GM18507 (cell line): ENCODE measurements at places on chromosomes 1 and 21.

- DNase-seq = no peak
Observed at GRCh38 chr1:157390651-157391050, 161.7 kb downstream of the FCRL5 start.

DNA sequence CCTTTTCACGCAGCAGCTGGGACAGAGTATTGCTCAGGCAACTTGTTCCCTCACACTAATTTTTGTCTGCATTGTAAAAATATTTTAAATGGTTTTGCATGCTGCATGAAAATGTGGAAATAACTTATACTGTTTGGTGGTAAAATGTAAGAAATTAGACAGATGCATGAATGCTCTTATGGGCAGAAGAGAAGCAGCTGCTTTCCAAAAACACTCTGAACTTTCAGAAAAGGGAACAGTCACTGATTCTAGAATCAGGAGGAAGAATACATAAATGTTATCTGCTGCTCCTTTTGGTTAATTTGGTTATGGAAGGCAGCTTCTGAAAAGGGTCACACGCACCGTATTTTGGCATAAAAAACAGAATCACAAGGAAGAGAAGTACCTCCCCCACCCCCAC, 87.0 kb upstream of the RUNX1 start:
- no peak for DNase-seq

DNA sequence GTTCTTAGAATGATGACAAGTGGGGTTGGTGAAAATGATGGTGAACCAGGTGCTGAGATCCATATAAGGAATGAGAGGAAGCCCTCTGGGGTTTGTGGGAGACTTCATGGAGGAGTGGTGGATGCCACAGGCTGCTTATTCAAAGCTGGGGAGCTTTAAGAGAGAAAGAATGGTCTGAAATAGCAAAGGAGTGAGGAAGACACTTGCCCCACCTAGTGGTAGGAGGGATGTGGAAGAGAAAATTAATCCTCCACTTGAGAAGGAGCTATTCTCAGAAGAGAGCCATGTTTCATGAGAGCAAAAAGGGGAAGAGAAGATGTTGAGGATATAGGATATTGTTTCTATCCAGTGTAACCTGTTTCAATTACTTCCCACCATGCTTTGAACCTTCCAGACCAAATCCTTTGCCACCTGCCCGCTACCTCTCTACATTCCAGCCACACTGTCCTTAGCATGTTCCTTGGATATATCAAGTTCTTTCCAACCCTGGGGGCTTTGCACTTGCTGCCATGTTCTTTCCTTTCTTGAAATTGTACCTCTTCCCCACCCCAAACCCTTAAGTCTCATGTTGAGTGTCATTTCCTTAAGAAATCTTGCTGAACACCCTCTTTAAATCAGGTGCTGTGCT, 19.6 kb upstream of the ZNF648 start:
- DNase-seq = no peak

DNA sequence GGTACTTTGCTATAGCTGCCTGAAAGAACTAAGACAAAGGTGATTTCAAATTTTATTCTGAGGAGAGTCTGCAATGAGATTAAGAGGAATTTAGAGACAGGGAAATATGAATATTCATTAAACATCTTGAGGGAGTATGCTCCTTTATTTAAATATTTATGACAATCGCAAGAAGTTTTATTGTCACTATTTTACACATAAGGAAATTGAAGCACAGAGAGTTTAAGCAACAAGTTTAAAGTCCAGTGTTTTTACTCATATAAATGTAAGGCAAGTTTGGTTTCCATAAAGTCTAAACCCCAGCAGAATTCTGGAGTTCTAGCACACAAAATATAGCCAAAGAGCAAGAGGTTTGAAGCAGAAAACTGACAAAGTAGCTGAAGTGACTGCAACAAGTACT, 49.3 kb upstream of the SAMSN1 start:
- DNase-seq = no peak

GRCh38 chr1:202551683-202552082, 158.6 kb downstream of the SYT2 start:
- DNase-seq = no peak

- no peak for DNase-seq
Observed at GRCh38 chr21:37780991-37781983, 135.0 kb downstream of the KCNJ6 start.

DNA sequence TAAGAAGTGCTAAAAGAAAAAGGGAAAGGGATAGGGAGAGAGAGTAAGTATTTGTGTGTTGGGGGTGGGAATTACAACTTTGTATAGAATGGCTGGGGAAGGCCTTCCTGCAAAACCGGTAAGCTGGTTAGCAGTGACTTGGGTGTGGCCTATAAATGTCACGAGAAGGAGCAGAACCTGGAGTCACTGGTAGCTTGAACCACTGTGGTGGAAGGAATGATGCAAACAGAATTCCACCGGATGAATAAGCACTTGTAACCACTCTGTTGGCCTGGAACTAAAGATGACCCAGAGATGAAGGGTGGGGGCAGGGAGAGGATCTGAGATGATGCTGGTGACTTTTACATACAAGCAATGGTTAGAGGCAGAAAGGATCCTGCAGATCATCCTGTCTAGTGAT, 8.9 kb downstream of the XKR8 start:
- no peak for DNase-seq

GRCh38 chr1:224380003-224380402, 23.3 kb downstream of the CNIH4 start:
- DNase-seq = no peak

- no peak for DNase-seq
Observed at GRCh38 chr1:83034851-83035250, 964.1 kb downstream of the TTLL7 start.

- no peak for DNase-seq
Observed at GRCh38 chr21:42111811-42112210, 40.7 kb downstream of the UMODL1 start.

DNA sequence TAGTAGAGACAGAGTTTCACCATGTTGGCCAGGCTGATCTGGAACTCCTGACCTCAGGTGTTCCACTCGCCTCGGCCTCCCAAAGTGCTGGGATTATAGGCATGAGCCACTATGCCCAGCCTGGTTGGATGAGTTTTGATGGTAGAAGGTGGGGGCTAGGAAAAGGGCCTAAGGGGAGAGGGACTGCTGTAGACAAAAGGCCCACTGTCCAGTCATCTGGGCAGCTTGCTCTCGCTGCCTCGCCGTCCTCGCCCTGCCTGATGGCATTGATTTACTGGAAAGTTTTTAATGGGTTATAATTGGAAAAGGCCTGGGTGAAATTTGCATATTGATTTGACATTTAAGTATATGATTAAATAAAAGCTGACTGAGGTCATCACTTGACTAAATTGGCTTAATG, 175.1 kb upstream of the CSF3R start:
- no peak for DNase-seq

DNA sequence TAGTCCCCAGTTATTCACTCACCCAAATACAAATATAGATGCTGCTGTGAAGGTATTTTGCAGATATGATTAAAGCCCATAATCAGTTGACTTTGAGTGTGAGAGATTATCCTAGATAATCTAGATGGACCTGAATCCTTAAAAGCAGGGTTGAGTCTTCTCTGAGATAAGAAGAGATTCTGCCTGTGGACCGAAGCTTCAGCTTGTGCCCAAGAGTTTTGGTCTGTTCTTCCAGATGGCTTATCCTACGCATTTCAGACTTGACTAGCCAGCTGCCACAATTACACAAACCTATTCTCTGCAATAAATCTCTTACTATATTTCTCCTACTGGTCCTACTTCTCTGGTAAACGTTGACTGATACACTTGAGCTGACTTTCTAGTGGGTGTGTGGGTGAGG, 145.1 kb downstream of the KCNJ6 start:
- no peak for DNase-seq

- DNase-seq = no peak
Observed at GRCh38 chr1:152886758-152887409, 8.8 kb downstream of the SMCP start.

DNA sequence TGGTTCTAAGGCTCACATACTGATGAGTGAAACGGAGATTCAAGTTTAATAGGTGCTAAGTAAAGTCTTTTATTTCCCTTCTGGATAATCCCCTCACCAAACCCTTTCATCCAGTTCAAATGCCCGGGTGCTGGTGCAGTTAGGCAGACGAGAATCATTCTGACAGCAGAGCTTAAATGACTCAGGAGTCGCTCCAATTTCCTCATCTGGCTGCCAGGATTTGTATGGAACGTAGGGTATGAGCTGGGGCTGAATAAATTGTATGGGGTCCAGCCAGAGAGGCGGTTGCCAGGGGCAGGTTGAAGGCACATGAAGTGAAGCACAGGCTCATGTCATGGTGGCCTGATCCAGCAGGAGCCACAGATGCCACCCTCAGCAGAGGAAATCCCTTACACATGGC, 76.0 kb downstream of the PAPPA2 start:
- no peak for DNase-seq

DNA sequence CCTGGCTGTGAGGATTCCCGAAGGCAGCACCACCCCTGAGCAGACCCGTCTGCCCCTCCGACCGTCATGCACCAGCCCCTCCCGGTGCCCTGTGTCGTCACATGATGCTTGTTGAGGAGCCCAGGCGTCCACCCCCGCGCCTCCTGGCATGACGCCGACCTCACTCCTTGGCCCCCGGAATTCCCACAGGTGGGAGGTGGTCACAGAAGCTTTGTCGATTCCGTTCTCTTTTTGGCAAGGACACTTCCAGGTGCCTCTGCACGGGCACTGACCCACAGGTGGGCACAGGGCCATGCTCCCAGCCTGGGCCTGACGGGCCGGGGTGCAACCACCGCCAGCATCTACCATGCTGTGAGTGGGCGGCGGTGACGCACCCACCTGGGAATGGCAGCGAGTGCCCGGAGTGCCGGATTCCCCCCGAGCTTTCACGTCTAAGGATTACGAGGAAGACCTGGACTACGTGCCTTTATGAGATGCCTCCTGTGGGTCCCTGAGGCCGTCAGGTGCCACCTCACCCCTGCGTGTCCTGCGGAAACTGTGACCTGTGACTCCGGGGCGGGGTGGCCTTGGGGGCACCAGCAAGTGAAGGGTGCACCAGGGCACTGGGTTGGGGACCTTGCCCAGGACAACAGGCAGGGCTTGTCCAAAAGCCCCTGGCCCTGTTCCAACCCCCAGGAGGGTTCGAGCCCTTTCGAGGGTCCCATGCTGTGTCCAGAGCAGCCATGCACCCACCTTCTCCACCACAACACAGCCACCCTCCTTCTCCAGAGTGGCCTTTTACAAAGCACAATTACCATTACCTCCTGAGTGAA, 31.4 kb upstream of the COL6A1 start:
- no peak for DNase-seq

GRCh38 chr21:45536301-45537081, 5.7 kb downstream of the SLC19A1 start:
- no peak for DNase-seq

GRCh38 chr1:20899154-20899972, 112.3 kb upstream of the HP1BP3 start:
- no peak for DNase-seq

DNA sequence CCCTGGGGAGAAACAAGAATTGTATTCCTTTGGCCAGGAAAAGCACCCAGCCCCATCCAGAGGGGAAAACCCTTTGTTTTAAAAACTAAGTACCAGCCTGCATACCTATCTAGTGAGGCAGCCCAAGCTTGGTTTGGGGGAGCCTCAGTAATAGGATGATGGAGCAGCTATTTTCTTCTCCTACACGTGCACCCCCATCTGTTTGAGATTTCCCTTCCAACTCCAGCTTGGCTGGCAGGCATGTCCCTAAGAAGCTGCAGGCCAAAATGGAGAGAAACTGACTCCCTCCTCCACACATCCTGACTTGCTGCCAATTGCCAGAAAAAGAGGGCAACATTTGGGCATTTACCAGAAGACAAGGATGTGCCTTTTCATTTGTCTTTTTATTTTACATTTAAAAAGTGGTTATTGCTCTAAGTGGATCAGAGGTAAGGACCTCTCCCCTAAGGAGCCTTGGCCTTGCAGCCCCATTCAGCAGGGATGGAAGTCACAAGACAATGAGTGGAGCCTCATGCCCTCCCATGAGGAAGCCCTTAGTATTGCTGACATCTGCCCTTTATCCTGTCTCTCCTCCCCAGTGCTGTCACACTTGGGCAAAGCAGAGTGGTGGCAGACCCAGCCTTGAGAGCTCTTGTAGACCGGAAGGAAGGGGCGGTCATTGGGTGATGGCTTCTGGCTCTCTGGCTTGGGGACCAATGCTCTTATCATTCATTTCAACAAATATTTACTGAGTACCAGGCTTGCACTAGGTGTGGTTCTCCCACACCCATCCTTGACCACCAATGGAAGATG, 8.6 kb downstream of the FNDC5 start:
- DNase-seq = no peak
